ENCODE measurements at places on chromosomes 2 and 18. TPM values are rescaled to one million over a fixed set of nuclear protein-coding genes. Genes with fewer than 3 reads are reported as not detected.
A peak's percentile ranks its signal among the peaks of the same experiment; 100 is the strongest.

DNA sequence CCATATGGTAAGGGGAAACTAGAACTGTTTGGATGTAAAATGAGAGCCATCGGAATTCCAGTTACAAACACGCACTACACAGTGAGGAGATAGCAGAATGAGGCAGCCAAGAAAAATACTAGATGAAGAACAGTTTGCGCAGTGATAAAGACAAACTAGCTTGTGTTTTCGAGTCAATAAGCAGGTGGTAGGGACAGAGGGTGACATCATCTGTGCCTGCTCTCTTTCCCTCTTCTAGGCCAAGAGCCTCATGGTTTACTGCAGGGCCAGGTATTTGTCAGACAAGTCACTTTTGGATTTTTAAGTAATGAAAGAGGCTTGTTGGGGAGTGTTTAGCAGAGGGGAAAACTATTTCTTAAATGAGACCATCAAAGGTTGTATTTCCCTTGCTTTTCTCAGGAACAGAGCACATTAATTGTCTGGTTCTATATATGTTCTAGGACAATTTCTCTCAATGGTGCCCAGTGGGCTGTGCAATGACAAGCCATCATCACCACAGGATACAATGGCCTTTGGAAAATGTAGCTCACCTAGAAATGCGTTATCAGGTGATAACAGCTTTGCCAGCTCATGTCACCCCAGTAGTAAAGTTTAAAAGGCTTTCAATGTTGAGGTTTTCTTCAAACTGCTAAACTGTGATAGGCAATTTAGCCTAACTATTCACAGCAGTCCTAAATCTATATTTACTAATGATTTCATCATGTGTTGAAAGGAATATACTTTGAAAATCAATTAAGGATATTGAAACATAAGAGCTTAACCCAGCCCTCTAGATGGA lies 1210.3 kb upstream of the ZEB2 start:
- H3K27ac ChIP-seq, result no peak overlapping the region
- peaks cover 9% of the 10 kb centered on the region for H3K4me1 ChIP-seq
- H3K36me3 ChIP-seq, result no peaks in the 10 kb centered on the region

DNA sequence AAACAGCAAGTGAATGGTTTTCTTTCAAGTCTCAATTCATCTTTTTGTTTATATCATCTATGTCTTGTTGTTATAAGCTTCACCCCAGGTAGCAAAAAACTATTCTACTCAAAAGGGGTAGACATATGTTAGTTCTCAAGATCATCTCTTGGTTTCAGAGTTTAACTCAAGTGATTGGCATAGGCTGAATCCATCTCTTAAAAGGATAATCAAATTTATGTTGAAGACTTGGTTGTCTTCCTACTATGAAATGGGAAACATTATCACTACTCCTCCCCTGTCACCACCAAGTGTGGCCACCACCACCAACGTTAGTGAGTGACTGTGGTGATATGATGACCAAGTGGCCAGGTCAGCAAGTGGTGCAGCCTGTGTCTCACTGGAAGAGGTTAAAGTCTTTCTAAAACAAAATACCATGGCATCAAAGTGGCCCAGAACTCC lies 1.5 kb downstream of the IL1B start:
- no peak for DNase-seq
- no peak overlapping the region for H3K27ac ChIP-seq
- peaks cover 12% of the 10 kb centered on the region for H3K4me1 ChIP-seq
- H3K4me3 ChIP-seq, result no peak overlapping the region
- no peaks in the 10 kb centered on the region for H3K27me3 ChIP-seq

DNA sequence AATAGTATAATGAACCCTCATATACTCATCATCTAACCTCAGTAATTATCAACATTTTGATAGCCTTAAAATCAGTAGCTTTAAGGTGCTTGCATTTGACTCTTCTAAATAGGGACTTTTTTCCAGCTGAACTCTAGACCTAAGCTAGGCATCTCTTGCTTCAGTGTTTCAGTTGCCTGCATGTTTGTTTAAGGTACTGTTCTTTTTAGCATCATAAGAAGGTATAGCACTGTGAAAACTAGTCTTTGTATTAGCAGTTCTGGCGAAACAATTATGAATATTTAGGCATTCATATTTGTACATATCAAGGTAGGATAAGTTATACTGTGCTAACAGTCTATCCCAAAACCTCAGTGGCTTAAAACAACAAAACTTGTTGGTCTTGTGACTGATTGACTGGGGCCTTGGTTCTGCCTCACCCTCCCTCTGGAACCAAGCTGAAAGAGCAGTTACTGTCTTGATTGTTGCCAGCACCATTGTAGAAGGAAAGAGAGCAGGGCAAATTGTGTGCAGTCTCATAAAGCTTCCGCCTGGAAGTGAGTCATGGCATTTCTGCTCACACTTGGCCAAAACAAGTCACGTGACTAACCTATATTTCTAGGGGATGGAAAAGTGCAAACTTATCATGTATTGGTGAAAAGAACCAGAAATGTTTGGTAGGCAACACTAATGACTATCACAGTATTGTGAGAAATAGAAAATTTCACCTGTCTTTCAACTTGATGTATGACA lies 24.3 kb downstream of the GALNT1 start:
- peaks cover 83% of the 10 kb centered on the region for H3K4me1 ChIP-seq
- no peak overlapping the region for H3K4me3 ChIP-seq
- H3K27me3 ChIP-seq, result no peaks in the 10 kb centered on the region

- H3K27me3 ChIP-seq, result no peaks in the 10 kb centered on the region
- H3K27ac ChIP-seq, result peak overlapping the region; percentile 18
- DNase-seq, result no peak
- peaks cover 6% of the 10 kb centered on the region for H3K36me3 ChIP-seq
- H3K4me1 ChIP-seq, result peaks cover 31% of the 10 kb centered on the region
Measured at GRCh38 chr2:45607701-45608100, 3.4 kb downstream of the SRBD1 start.

- DNase-seq, result no peak
- peaks cover 13% of the 10 kb centered on the region for H3K4me1 ChIP-seq
- no peaks in the 10 kb centered on the region for H3K36me3 ChIP-seq
- H3K27me3 ChIP-seq, result peaks cover 5% of the 10 kb centered on the region
- no peak overlapping the region for H3K27ac ChIP-seq
- H3K4me3 ChIP-seq, result no peak overlapping the region
Measured at GRCh38 chr2:234022424-234022823, 28.1 kb upstream of the SPP2 start.

DNA sequence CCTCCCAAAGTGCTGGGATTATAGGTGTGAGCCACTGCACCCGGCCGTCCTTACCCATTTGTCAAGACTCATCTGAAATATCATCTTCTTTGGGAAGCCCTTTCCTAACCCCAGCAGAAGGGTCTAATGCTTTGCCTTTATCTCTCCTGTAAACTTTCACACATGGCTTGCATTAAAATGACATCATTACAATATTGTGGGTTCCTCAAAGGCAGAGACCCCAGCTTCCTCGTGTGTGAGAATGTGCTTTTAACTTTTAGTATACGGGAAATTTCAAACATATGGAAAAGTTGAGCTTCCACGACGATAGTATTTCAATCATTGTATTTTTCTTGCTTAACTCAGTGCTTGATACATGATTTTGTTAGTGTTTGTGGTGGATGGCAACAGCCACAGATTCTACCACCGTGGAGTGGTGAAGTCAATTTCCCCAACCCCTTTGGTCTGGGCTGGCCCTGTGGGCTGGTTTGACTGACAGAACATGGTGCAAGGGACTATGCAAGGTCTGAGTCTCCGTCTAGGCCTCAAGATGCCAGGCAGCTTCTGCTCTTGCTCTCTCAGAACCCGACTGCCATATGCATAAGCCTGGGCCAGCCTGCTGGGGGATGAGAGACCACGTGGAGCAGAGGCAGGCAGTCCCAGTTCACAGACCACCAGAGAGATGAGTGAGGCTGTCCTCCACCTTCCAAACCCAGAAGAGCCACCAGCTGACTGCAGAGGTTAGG lies 39.9 kb downstream of the NGEF start:
- peak; percentile 42 for DNase-seq
- peaks cover 5% of the 10 kb centered on the region for H3K27me3 ChIP-seq
- H3K4me1 ChIP-seq, result no peaks in the 10 kb centered on the region
- no peak overlapping the region for H3K27ac ChIP-seq
- H3K4me3 ChIP-seq, result no peak overlapping the region

DNA sequence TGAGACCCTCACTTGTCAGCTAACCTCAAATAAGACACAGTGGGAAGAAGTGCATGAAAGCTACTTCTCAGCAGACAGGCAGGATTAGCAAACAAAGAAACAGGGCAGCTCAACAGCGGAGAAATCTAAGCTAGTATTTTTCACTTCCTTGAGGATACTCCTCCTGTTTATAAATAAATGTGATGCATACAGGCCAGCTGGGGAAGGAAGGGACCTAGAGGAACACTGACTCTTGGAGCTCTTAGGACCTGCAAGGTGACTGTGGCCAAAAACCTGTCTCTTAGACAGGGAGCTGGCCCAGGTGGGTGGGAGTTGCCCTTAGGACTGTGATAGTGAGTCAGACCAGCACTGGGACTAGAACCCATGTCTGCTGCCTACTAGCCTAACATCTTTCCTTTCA lies 4.8 kb downstream of the REEP1 start:
- H3K27me3 ChIP-seq, result peaks cover 23% of the 10 kb centered on the region
- H3K4me1 ChIP-seq, result peaks cover 9% of the 10 kb centered on the region
- no peak overlapping the region for H3K4me3 ChIP-seq
- no peak overlapping the region for H3K27ac ChIP-seq
- DNase-seq, result no peak
- H3K36me3 ChIP-seq, result no peaks in the 10 kb centered on the region

GRCh38 chr2:105443617-105444598 lies 45.1 kb upstream of the FHL2 start:
- peaks cover 13% of the 10 kb centered on the region for H3K27me3 ChIP-seq
- H3K4me3 ChIP-seq, result no peak overlapping the region
- no peaks in the 10 kb centered on the region for H3K36me3 ChIP-seq
- no peak overlapping the region for H3K27ac ChIP-seq
- peaks cover 16% of the 10 kb centered on the region for H3K4me1 ChIP-seq

DNA sequence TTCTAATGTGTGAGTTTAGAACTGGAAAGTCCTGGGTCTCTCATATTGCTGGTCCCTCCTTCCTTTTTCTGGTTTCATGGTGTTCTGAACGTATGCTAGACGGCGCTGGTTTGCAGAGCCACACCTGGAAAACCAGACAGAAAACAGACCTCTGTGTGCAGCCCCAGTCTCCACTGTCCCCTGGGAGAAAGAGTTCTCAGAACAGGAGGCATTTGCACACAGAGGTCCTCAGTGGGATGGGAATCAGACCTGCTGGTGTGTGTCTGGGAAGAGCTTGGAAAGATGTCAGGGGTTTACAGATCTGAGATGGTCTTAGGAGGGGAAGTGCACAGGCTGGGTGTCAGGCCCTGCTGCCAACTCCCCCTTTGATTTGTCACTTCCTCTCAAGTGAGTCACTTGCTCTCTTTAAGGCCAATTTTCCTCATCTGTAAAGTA lies 14.9 kb upstream of the MBP start:
- no peak overlapping the region for H3K27ac ChIP-seq
- peaks cover 6% of the 10 kb centered on the region for H3K4me1 ChIP-seq
- peaks cover under 1% of the 10 kb centered on the region for H3K36me3 ChIP-seq
- H3K4me3 ChIP-seq, result no peak overlapping the region

The ANKRD53 gene
- 1.8 TPM for total RNA-seq

The LBX2 gene
- total RNA-seq, result 2.3 TPM

Data from chondrocyte (in vitro differentiated cells).